Stimulated activated naive CD4-positive, alpha-beta T cell (primary cell): ENCODE measurements at places on chromosomes 11 and 22.

GRCh38 chr22:29700206-29700899 lies 19.4 kb upstream of the CABP7 start:
- DNase-seq, result no peak

DNA sequence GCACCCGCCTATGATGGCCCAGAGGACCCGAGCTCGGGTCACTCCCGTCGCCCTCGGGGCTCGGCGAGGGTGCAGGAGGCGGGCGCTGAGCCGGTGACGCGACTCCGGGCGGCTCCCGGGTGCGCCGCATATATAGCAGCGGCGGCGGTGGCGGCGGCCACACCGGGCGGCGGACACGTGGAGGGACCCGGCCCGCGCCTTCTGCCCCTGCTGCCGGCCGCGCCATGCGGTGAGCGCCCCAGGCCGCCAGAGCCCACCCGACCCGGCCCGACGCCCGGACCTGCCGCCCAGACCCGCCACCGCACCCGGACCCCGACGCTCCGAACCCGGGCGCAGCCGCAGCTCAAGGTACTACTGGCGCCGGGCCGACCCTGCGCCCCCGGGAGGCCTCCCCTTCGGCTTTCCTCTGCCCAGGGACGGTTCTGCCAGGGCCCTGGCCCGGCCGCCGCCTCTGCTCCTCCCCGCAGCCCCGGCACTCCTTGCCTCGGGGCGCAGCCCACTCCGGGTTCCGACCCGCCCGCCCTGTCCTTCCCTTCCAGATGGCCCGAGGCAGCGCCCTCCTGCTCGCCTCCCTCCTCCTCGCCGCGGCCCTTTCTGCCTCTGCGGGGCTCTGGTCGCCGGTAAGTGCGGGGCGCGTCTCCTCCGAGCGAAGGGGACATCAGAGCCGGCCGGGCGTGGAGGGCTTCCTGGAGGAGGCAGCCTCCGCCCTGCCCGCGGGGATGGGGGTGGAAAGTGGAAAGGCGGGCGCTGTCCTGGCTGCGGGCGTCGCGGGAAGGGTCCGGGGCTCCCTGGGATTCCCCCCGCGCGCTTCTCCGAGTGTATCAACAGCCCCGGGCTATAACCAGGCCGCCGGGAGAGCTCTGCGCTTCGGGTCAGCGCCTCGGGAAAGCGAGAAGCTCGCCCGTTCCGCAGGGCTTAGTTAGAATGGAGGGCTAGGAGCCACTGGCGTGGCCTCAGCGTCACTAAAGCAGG lies at the start of gene GAL:
Gene GAL, plus strand, starts transcription at position 160 of the 972 bp plus-strand sequence. Its CDS starts 380 bp downstream, at position 540.
- no peak for DNase-seq

DNA sequence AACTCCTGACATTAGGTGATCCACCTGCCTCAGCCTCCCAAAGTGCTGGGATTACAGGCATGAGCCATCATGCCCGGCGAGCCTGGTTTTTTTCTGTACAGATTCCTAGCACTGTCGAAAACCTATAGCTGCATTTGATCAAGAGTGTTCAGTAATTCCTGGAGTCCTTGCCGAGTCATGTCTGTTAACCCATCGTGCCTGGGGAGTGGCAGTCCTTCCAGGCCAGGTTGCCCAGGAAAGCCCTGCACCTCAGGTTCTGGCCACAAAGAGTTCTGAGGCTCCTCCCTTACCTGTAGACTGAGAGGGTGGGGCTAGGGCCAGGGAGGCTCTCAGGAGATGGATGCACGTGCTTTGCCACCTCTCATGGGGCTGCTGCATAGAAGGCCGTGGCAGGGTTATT lies 17.0 kb downstream of the YDJC start:
- no peak for DNase-seq

DNA sequence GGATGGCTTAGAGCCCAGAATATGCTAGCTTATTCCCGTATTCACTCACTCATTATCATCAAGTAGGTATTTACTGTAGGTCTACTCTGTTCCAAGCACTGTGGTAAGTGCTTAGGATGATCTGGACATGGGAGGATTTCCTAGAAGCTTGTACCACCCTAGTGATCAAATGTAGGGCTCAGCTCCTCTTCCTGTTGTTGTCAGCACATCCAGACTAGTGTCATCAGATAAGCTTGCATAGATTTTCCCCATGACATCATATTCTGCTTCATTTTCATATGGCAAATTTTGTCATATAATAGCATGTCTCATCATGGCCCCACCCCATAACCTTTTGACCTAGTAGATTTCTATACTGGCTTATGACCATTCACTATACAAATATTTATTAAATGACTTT lies 19.3 kb upstream of the NUCB2 start:
- no peak for DNase-seq

DNA sequence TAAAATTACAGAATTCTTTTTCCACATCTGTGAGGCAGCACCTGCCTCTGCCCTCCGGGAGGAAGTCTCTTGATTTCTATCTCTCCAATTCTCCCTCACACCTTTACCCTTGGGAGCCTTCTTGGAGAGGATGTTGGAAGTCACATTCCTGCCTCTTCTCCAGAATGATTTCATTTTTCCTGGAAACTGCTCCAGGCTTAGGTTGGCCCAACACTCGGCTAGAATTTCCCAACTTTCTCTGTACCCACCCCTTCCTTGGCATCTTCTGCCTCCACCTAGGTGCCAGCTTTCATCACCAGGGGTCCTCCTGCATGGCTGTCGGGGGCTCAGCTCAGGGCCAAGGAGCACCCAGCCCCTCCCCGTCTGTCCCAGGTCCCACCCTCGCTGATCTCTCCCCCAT lies 43.2 kb downstream of the SLCO2B1 start:
- DNase-seq, result no peak

GRCh38 chr22:41557401-41558240 lies 3.2 kb upstream of the CSDC2 start:
- no peak for DNase-seq

- no peak for DNase-seq
These were observed 15.9 kb downstream of the MYBPC3 start for GRCh38 chr11:47336595-47336994.

- DNase-seq, result no peak
These were observed 22.2 kb downstream of the OPCML start for GRCh38 chr11:133509924-133510697.

DNA sequence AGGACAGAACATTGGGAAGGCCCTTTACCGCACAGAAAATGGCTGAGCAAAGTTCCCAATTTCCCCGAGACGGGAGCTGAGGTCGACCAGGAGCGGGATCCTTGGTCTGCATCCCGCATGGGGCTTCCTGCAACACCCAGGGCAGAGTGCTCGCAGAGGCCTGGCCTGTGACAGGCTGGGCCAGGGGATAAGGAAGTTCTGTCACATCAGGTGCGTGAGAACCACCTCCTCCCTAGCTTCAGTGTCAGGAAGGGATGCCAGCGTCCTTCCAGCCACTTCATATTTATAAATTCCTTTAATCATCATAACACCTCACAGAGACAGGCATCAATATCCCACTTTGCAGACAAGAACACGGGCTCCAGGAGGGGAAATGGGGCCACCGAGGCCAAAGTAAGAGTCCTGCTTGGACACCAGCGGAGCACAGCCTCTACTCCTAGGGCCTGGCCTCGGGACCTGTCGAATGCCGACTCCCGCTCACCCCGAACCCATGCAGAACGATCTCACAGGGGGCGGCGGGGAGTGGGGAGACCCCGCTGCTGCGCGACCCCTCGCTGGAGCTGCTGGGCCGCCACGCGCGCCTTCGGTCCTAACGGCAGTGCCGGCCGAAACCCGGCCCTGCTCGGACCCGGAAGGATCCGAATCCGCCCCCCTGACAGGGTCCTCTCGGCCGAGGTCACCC lies 532 bp downstream of the BET1L start:
- DNase-seq, result no peak

DNA sequence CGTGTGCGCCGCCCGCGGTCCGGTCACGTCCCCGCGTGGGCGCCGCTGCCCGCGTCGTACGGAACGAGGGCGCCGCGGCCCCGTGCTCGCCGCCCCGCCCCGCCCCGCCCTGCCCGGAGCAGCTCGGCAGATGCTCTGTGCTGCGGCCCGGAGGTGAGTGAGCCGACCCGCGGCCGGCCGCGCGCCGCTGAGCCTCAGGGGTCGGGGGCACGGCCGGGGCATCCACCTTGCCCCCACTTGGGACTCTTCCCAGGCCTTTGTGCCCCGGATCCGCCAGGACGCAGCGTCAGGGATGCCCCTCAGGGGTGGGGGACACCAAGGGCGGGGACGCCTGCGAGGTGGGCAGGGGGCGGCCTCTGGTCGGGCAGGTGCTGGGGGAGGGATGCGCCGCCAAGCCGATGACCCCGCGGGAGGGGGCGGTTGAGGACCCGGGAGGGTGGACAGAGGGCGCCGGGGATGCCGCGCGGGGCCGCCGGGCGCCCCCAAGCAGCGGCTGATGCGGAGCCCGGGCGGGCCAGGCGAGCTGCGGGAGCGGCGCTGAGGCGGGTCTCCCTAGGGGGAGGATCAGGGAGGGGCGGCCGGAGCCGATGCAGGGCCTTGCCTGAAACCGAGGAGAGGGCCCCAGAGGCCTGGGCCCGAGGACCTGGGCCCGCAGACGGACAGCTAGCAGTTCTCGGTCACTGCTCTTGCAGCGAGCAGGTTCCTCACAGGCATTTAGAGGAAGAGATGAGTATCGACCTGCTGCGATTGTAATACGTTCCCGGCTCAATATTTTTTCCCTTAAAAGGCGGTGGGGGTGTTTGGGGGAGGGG lies at the start of gene GNAZ:
Gene GNAZ, plus strand, starts transcription at position 102 of the 812 bp plus-strand sequence. CDS start 25,177 bp downstream, outside the sequence.
- no peak for DNase-seq

GRCh38 chr22:38477585-38477984 lies 9.7 kb downstream of the KDELR3 start:
- no peak for DNase-seq

DNA sequence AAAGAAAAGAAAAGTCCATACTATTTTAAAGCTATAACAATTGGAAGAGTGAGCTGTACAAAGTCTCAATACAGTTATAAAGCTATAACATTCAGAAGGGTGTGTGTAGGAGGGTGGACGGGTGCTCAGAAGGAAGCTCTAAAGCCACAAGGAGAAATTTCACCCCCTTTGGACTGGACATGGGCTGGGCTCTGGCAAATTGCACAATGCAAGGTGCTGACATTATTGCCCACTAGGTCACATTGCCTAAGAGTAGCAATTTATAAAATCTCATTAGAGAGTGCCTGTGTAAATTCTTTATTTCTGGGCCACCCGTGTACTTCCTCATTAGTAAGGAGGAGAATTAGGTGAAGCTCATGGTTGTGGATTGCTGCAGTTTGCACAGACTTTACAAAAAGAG lies 5.7 kb upstream of the APOBEC3A start:
- no peak for DNase-seq

DNA sequence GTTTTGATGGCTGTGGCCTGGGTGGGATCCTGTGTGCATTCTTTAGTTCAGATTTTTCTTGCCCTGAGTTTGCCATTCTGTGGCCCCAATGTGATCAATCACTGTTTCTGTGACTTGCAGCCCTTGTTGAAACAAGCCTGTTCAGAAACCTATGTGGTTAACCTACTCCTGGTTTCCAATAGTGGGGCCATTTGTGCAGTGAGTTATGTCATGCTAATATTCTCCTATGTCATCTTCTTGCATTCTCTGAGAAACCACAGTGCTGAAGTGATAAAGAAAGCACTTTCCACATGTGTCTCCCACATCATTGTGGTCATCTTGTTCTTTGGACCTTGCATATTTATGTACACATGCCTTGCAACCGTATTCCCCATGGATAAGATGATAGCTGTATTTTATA lies 620 bp downstream of the OR4C16 start:
- DNase-seq, result no peak

DNA sequence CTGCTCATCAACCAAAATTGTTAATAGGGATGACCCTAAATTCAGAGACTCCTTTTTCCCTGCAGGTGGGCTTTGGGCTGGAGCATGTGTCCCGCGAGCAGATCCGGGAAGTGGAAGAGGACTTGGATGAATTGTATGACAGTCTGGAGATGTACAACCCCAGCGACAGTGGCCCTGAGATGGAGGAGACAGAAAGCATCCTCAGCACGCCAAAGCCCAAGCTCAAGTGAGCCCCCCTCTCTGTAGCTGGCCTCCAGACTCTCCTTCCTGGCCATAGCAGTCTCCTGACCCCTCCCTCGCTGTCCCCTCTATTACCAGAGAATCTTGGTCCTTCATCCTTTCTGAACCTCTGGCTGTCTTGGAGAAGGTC lies 47.9 kb upstream of the RAB1B start:
- DNase-seq, result no peak

GRCh38 chr11:68200639-68201038 lies 12.5 kb downstream of the KMT5B start:
- no peak for DNase-seq

- DNase-seq, result no peak
These were observed 15.2 kb downstream of the PAX6 start for GRCh38 chr11:31795706-31796498.

- DNase-seq, result no peak
These were observed 38.2 kb downstream of the SCUBE1 start for GRCh38 chr22:43304831-43305590.

DNA sequence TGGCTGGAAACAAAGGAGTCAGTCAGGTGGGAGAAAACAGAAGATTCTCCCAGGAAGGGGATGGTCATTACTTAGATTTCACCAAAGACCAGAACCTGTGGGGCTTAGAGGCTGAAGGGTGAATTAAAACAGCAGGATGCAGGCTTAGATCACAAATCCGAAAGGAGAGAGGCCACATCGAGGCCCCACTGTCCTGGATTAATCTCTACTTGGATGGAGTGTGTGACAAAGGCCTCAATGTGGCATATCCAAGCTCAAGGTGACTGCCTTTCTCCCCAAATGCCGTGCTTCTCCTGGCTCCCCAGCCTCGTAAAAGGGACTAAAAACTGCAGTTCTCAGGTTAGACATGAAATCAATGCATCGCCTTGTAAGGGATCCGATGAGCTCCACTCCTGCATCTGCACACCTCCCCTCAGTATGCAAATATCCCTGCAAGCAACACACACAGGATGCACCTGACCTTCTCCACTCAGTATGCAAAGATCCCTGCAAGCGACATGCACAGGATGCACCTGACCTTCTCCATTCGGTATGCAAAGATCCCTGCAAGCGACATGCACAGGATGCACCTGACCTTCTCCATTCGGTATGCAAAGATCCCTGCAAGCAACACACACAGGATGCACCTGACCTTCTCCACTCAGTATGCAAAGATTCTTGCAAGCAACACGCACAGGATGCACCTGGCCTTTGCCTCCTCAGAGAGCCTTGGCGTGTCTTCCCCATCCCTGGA lies 447.4 kb downstream of the BRD1 start:
- no peak for DNase-seq

DNA sequence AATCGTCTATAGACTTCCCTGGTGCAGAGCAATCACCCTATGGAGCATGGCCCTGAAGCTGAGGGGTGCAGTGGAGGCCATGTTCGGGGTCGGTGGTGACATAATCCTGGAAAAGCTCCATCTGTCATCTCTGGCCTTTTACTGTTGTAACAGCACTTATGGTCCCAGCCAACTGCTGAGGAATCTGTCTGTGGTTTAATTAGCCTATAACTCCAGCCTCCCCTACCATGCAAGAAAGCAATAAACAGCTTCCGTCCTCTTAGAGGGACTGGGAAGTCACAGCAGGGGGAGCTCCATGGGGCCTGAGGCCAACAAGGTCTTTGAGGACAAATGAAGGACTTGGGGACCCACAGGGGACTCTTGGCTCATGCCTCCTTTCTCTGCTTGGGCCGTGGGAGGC lies 159.1 kb upstream of the NECTIN1 start:
- no peak for DNase-seq

- DNase-seq, result no peak
These were observed 258.0 kb downstream of the FAT3 start for GRCh38 chr11:92482492-92483060.
